ENCODE measurements at places on chromosomes 16 and 17.

DNA sequence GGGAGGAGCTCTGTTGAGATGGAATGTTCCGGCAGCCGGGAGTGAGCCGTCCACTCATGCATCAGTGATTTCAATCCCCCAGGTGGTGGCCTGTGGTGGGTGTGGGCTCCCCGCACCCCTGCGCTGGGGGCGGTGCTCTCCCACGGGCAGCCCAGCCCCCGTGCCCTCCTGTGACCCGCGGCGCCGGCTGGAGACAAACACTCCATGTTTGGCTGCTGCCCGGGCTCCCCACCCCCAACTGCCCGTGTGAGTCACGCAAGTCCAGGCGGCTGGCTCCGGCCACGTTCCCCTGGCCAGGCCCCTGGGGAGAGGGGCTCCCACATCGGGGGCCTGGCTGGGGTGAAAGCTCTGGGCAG, 29.4 kb downstream of the CACNA1H start:
- DNase-seq = no peak

- no peak for DNase-seq
Observed at GRCh38 chr16:4618645-4619418, 4.1 kb upstream of the UBALD1 start.

GRCh38 chr16:85199880-85200279, 87.6 kb upstream of the CIBAR2 start:
- no peak for DNase-seq

DNA sequence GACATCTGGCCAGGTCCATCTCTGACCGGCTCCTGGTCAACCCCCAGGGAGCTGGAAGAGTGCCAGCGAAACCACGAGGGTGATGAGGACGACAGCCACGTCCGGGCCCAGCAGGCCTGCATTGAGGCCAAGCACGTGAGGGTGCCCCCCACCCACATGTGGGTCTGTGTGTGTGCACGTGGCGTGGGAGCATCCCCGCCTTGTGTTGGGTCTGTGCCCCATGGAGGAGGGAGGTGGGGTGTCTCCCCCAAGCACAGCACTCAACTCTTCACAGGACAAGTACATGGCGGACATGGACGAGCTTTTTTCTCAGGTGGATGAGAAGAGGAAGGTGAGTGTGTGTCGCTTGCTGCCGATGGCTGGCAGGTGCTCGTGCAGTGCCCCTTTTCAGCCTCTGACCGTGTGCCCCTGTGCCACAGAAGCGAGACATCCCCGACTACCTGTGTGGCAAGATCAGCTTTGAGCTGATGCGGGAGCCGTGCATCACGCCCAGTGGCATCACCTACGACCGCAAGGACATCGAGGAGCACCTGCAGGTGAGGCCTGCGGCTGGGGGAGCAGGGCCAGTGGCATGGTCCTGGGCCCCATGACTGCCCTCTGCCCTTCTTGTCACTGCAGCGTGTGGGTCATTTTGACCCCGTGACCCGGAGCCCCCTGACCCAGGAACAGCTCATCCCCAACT, 1.7 kb downstream of the STUB1 start:
- no peak for DNase-seq

- no peak for DNase-seq
Observed at GRCh38 chr17:63390090-63390489, 56.0 kb downstream of the CYB561 start.

DNA sequence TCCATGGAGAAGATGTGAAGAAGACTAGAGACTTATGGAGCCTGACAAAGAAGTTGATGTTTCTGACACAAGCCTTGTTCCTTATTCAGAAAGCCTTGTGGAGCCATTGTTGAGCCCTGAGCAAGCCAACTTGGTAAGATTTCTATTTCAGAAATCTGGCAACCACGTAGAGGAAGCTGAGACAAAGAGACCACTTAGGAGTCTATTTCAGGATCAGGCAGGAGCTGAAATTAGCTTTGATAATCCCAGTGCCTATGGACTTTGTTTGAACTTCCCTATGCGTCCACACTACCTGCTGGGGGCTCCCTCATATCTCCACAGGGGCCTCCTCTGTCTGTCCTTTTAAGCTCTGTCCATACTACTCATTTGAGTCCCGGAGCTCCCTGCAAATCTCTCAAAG, 540.0 kb upstream of the GOT2 start:
- no peak for DNase-seq

DNA sequence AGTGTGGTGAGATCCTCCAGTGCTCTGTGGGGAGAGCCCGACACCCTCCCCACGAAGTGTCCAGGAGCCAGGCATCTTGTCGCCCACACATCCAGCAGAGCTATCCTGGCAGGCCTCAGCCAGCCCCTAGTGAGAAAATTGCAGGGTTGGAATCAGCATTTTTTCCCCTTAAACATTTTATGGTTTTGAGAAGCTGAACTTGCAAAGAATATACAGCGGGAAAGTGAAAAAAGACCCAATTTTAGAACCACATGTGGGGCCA, 84.6 kb downstream of the SOCS1 start:
- DNase-seq = no peak

GRCh38 chr16:50747207-50747956, 5.5 kb downstream of the CYLD start:
- peak; percentile 45 for DNase-seq

DNA sequence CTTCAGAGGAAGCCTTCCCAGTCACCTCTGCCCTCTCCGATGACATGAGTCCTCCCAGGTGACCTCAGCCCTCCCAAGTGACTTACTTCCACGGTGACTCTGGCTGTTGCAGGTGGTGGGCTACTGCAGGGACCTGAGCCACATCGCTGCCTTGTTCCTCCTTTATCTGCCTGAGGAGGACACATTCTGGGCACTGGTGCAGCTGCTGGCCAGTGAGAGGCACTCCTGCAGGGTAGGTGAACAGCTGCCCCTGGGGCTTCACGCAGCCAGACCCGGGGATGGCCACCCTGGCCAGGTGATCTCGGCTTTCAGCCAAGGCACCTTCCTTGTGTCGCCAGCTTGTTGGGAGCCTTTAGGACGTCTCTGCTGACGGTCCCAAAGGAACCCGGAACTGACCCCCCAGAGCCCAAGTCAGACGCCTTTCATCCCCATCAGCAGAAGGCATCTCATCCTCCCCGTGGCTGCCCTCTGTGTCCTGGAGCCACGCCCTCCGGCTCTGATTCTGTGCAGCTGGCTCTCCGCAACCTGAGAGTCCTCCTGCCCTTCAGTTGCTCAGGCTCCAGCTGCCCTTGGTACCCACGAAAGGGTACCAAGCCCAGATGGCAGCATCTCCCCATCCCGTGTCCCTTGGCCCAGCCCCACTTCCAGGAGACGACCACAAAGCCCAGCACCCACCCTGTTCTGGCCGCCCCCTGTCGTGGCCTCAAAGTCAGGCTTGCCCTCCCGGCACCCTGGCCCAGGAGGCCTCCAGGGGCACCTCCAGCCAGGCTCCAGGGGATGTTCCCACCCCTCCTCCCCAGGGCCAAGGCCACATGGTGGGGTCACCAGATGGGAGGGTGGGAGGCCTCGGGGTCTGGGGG, 81.7 kb downstream of the GOSR1 start:
- DNase-seq = no peak

DNA sequence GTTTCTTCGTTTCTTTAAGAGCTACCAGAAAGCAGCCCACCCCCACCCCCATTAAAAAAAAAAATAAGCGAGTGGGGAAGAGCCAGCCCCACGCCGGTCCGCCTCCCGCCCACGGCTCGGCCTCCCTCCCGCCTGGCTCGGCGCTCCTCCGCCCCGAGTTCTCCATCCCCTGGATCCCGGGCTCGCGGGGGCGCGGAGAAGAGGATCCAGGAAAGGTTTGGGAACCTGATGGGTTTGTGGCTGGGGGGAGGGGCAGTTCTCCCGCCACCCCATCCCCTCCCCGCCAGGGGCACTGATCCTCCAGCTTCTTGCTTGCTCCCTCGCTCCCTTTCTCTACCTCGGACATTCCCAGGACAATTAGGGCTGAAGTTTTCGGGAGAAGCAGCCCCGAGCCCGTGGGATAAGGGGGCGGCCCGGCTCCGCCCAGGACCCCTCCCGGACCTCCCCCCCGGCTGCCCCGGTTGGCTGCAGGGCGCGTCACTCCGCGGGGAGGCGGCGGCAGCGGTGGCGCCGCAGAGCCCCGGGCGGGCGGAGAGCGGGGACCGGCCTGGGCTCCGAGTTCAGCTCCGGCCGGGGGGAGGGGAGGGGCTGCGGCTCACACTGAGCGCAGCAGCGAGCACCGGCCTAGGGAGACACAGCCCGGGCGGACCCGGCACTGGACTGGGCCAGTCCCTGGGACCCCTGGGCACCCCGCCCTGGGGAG, 1.0 kb upstream of the SALL1 start:
- DNase-seq = no peak

DNA sequence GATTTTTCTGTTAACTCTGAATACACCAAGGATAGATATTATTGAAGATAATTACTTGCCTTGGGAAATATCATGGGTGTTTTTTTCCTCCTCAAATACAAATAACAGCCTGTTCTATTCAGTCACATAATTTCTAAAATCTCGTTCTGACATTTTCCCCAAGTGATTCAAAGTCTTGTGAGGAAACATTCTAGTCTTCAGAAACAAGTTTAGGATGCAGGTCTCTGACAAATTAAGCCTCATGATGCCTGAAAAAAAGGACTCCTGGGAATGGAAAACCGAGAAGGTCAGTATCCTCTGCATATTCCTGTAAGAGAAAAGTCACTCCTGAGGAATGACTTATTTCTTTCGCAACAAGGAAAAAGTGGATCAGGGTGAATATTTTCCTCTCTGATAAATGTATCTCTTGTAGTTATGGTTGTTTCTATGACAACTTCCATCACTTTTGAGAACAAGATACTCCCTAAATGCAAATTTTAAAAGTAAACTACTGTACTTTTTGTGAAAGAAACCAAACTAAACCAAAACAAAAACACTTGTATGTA, 384.6 kb downstream of the CNTNAP4 start:
- no peak for DNase-seq

GRCh38 chr17:56488800-56489199, 104.7 kb upstream of the NOG start:
- no peak for DNase-seq

- DNase-seq = no peak
Observed at GRCh38 chr17:18008496-18009268, 30.3 kb downstream of the ATPAF2 start.

DNA sequence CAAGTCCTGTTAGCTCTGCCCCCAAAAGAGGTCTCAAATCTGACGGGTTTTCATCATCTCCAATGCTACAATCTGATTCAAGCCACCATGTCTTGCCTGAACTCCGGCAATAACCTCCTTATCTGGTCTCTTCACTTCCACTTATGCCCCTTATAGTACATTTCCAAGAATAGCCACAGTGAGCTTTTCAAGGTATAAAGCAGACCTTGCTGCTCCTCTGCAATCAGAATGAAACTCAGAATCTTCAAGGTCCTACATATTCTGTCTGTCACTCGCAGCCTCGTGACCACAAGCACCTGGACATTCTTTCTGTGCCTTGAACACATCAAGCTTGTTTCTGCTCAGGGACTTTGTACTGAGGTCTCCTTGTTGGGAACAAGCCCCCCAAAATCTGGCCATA, 84.7 kb downstream of the YPEL2 start:
- DNase-seq = no peak

DNA sequence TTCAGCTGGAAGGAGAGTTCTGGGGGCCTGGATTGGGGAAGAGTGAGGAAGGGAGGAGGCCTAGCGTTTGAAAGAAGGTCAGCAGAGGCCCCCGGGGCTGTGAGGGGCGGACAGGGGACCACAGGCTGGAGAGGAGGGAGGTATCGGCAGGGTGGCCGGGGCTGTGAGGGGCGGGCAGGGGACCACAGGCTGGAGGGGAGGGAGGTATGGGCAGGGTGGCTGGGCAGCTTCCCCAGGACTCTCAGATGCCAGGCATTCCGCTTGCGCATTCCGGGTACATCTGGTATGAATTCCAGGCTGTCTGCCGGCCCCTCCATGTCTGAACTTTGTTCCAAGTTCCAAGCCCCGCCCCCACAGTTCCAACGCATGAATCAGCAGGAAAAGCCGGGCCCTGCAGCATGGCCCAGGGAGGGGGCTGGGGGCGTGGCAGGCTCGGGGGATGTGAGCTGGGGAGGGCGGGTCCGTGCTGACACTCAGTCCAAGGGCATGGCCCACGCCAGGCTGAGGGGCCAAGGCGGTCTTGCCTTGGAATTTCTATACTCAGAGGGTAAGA, 4.3 kb upstream of the TLCD2 start:
- DNase-seq = peak; percentile 89

DNA sequence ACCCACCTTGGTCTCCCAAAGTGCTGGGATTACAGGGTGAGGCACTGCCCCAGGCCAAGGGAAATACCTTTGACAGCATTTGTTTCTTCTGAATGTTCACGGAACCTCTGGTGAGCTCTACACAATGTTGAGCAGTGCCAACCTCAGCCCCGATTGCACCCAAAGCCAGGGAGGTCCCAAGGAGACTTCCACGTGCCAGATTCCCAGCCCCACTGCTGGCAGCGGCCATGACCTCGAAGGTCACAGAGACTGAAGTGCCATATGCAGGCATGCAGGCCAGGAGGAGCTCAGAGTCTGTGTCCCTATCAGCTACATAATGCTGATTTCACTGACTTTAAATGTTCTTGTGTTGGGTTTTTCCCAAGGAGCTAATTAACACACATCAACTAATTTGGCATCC, 226.4 kb upstream of the FOXF1 start:
- no peak for DNase-seq

- no peak for DNase-seq
Observed at GRCh38 chr16:86156155-86156554, 257.2 kb downstream of the IRF8 start.
